Mammary epithelial cell (primary cell): ENCODE measurements at places on chromosomes 5 and 9. TPM values are rescaled to one million over a fixed set of nuclear protein-coding genes. Genes with fewer than 3 reads are reported as not detected.

DNA sequence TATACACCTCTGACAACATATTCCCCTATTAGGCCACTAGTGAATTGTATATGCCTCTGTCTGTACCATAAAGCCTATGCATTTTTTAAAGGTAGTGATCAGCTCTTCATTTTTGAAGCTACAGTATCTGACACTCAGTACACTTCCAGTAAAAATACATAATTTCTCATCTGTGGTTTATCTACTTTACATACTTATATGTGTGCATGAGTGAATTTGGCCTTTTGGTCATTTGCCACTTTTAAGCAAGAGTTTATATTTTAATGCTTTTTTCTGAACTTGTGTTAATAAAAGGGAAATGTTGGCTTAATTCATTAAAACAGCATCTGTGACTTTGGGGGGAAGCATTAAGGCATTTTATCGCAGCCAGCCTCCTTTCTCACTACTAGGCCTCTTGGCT is 47.8 kb downstream of the ST8SIA4 start:
- DNase-seq, result no peak

GRCh38 chr5:151157426-151158286 is at the start of gene ANXA6:
Gene ANXA6 (minus strand): TSS chr5:151157779. CDS start chr5:151147901, 9,878 bp downstream.
- DNase-seq, result peak; percentile 59

GRCh38 chr9:104842698-104843097 is 78.8 kb downstream of the NIPSNAP3B start:
- DNase-seq, result no peak

DNA sequence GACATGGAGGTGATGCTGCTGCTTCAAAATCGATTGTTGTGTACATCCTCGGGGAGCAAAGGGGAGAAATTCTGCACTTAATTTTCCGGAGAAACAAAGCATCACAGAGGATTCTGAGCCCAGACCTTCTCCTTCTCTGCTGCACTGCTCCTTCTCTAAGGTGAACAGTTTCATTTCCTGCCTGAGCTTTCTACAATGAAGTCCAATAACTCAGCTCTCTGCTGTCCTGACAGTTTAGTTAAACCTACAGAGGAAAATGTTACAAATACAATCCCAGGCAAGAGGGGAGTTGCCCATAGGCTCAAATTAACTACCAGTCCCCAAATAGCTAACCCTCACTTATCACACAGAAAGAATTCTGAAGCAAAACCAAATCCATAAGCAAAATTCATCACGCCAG is 206.3 kb downstream of the EFNA5 start:
- no peak for DNase-seq

DNA sequence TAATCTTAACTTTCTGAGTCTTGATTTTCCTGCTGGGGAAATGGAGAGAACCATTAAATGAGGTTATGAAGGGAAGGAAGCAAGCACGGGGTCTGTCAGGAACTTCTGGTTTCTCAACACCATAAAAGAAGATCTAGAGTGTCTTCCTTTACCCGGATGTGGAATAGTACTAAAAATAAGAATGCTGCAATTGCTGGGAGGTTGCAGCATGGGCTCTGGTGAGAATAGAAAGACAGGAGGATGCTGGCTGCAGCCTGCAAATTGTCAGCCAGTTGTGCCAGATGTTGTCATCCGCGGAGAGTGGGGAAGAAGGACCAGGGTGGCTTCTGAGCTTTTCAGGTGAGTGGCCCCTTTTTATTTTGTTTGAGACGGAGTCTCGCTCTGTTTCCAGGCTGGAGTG is 69.3 kb upstream of the STC2 start:
- DNase-seq, result no peak

DNA sequence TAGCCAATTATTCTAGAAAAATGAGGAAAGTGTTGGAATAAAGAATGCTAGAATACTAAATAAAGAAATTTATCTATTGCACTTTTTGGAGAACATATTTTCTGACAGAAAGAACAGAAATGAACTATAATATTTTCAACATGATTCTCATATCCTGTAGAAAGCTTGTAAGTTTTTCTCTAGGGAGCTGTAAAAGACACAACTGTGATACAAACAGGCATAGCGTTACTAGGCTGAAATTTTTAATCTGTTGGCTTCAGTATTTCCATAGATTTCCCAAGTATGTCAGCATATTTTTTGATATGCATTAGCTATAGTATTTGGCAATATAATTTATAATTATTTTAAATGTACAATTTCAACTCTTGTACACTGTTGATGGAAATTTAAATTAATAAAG is 31.3 kb downstream of the ANXA1 start:
- no peak for DNase-seq

- no peak for DNase-seq
These were observed 353.7 kb downstream of the CSNK1G3 start for GRCh38 chr5:123865641-123866040.

- DNase-seq, result no peak
These were observed 26.4 kb downstream of the PTGR1 start for GRCh38 chr9:111572950-111573604.

- no peak for DNase-seq
These were observed 25.2 kb downstream of the SLC25A48 start for GRCh38 chr5:135859641-135860040.

DNA sequence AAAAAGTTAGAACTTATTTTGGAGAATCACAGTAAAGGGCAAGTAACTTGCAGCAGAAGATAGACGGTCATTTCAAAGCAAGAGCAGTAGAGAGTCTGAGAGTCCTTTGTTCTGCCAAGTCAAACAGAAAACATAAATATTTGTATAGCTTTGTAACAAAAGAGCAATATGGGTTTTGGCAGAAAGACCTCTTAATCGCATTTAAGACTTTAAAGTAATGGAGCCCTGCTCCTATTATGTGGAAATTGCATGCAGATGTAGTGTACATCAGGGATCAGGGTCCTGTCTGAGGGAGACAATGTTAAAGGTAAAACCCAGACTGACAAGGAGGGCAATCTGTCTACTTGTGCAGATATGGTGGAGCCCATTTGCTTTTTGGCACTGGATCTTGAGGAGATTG is 87.2 kb downstream of the PGM5 start:
- DNase-seq, result no peak

- no peak for DNase-seq
These were observed 705.4 kb upstream of the RIOK2 start for GRCh38 chr5:97888439-97888838.

GRCh38 chr5:111774525-111774924 is 17.5 kb upstream of the NREP start:
- peak; percentile 12 for DNase-seq

DNA sequence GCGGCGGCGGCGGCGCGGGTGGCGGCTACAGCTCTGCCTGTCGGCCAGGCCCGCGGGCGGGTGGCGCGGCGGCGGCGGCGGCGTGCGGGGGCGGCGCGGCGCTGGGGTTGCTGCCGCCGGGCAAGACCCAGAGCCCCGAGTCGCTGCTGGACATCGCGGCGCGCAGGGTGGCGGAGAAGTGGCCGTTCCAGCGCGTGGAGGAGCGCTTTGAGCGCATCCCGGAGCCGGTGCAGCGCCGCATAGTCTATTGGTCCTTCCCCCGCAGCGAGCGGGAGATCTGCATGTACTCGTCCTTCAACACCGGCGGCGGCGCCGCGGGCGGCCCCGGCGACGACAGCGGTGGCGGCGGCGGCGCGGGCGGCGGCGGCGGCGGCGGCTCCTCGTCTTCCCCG is 296 bp downstream of the ZSWIM6 start:
- DNase-seq, result peak; percentile 26

DNA sequence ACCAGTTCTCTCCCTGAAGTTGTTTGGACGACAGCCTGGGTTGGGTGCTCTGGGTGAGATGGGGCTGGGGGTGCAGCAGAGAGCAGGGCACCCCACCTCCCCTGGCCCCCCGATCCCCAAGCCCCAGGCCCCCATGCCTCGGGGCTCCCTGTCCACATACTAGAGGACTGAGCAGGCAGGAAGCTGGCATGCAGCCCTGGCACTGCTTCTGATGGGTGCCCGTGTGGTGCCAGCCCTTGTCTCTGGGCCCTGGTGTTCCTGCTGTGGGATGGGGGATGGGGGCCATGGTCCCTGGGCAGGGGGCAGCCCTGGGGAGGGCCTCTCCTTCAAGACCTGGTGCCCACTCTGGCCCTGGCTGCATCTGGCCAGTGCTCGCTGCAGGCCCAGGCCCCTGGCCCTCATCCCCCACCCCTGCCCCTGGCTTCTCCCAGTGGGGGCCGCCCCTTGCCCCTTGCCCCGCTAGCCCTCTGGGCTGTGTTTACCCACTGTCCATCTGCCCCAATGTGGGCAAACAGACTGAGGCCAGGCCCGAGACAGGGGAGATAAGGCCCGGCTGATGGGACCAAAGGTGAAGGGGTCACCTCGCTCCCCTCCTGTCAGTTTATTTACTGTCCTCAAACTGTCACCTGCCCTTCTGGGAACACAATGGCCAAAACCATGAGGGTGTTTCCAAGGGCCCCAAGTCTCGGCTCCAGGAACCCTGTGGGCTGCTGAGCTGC is 67.3 kb upstream of the RXRA start:
- no peak for DNase-seq

DNA sequence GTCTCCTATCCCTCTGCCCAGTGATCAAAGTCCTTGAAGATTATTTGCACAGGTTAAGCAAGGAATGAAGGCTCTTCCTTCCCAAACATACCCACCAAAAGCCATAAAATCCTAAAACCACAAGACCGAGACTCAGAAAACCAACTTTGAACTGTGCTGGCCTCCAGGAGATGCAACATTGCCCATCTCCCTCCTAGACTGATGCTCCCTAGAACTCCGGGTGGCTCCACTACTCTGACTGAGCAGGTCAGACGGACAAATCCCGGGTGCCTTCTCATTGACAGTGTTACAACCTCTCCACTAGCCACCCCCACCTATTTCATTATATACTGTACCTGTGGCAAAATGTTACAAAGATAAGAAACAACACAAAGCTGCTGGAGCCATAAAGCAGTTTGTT is 110.1 kb downstream of the FANCC start:
- DNase-seq, result no peak

The RANBP6 gene
- polyA plus RNA-seq, result 6.8 TPM

The EDIL3 gene
- polyA plus RNA-seq, result 0.14 TPM

The NMUR2 gene
- polyA plus RNA-seq, result not detected

The OR1J2 gene
- polyA plus RNA-seq, result not detected

The WHRN gene
- 1.9 TPM for polyA plus RNA-seq
